Frontal cortex (tissue), 4 donors: ENCODE measurements at places on chromosomes 3 and 15. TPM values are rescaled to one million over a fixed set of nuclear protein-coding genes. Genes with fewer than 3 reads are reported as not detected.

The ITIH4 gene
- total RNA-seq: 6.1 TPM

The CRTAP gene
- total RNA-seq: 9.8 TPM

The SAMD7 gene
- total RNA-seq: not detected

The PCLAF gene
- total RNA-seq: 2.9 TPM

The CCR2 gene
- 0.41 TPM for total RNA-seq

The FOXB1 gene
- total RNA-seq: not detected

The CLDN1 gene
- 4.1 TPM for total RNA-seq

The GRAMD2A gene
- 1.2 TPM for total RNA-seq

The LDHAL6B gene
- total RNA-seq: not detected

The CPNE9 gene
- total RNA-seq: 0.41 TPM

The BFSP2 gene
- not detected for total RNA-seq

The SLC38A3 gene
- 2.0 TPM for total RNA-seq

The MUC4 gene
- total RNA-seq: 0.41 TPM

The PBRM1 gene
- 181 TPM for total RNA-seq

The IL17RD gene
- total RNA-seq: 31.0 TPM

The FBXO45 gene
- total RNA-seq: 43.6 TPM

The AP3B2 gene
- total RNA-seq: 55.8 TPM

The MAP2K1 gene
- 31.0 TPM for total RNA-seq

The UBA5 gene
- 77.9 TPM for total RNA-seq

The AGBL1 gene
- 1.2 TPM for total RNA-seq

The GUCA1C gene
- not detected for total RNA-seq

The CISH gene
- total RNA-seq: 0.41 TPM

The CHRNA7 gene
- 4.5 TPM for total RNA-seq

The VIPR1 gene
- total RNA-seq: 0.41 TPM

The FBXL22 gene
- 0.82 TPM for total RNA-seq

The SEMA5B gene
- total RNA-seq: 9.0 TPM

The CACNA2D3 gene
- 30.6 TPM for total RNA-seq

The RTP2 gene
- total RNA-seq: not detected

The TM4SF18 gene
- 3.7 TPM for total RNA-seq

The BTLA gene
- under 0.01 TPM for total RNA-seq

The PEX11A gene
- 12.6 TPM for total RNA-seq

The COL6A5 gene
- under 0.01 TPM for total RNA-seq

The CCDC33 gene
- total RNA-seq: 0.41 TPM

The CKMT1A gene
- 6.5 TPM for total RNA-seq

The STRIT1 gene
- total RNA-seq: 0.82 TPM

The GLDN gene
- total RNA-seq: 2.0 TPM

The GOLGA6A gene
- total RNA-seq: under 0.01 TPM

The CCNDBP1 gene
- total RNA-seq: 22.4 TPM

The C3orf22 gene
- total RNA-seq: not detected

The FRMD5 gene
- total RNA-seq: 25.3 TPM

The MKRN3 gene
- 18.3 TPM for total RNA-seq

The APBA2 gene
- total RNA-seq: 117 TPM

The FURIN gene
- total RNA-seq: 9.4 TPM

The SLC28A1 gene
- total RNA-seq: not detected

The MRPL3 gene
- 117 TPM for total RNA-seq

The ESYT3 gene
- total RNA-seq: 0.41 TPM

The ZMAT3 gene
- total RNA-seq: 6.1 TPM

The UBXN7 gene
- total RNA-seq: 51.0 TPM

The FEZF2 gene
- total RNA-seq: 12.2 TPM
